ENCODE measurements at places on chromosomes 7 and 10.

DNA sequence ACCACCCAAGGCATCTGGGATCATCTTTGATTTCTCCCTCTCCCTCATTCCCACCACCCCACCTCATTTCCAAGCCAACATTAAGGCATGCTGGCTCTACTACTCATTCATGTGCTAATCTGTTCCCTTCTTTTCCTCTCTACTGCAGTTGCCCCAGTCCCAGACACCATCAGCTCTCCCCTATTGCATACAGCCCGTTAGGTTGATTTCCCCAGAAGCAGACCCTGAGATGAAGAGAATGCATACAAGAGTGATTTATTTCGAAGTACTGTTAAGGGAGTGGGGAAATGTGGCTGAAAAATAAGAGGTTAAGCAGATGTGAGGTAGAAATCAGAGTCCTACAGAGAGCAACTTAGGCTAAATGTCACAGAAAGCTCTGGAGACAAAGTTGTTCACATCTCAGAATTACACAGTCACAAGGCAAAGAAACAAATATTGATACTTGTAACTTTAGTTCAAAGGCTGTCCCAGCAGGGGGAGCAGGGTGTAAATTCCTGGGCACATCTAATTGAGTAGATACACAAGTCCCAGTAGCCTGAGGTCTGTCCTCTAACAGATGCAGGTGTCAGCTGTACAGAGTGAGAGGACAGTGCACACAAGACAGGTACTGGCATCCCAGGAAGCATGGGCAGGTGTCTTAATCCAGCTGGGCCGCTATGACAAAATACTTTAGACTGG lies 20.9 kb downstream of the AKR1D1 start:
- no peak for DNase-seq

GRCh38 chr10:30182191-30183054 lies 123.0 kb upstream of the JCAD start:
- DNase-seq, result no peak

DNA sequence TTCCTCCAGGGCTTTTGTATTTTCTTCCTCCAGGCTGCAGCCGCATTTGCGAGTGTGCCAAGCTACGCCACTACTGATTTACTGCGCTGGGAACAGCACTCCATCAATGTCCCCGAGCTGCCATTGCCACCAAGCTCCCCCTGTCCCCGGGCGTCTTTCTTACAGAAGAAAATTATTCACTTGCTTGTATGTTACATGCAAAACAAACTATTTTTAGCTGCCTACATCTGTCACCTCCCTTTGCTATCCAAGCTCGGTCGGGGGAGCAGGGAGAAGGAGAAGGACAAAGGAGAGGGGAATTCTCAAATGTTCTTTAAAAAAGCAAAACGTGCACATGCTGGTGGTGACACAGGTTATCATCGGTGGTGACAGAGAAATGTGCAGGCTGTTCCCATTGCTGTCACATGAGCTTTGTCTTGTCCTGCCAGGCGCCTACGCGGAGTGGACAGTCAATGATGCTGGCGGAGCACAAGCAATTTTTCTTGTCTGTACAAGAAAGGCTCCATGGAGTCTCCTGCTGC lies 93.1 kb downstream of the ADARB2 start:
- DNase-seq, result no peak

- no peak for DNase-seq
Measured at GRCh38 chr10:103109821-103110220, 83.3 kb downstream of the NT5C2 start.

DNA sequence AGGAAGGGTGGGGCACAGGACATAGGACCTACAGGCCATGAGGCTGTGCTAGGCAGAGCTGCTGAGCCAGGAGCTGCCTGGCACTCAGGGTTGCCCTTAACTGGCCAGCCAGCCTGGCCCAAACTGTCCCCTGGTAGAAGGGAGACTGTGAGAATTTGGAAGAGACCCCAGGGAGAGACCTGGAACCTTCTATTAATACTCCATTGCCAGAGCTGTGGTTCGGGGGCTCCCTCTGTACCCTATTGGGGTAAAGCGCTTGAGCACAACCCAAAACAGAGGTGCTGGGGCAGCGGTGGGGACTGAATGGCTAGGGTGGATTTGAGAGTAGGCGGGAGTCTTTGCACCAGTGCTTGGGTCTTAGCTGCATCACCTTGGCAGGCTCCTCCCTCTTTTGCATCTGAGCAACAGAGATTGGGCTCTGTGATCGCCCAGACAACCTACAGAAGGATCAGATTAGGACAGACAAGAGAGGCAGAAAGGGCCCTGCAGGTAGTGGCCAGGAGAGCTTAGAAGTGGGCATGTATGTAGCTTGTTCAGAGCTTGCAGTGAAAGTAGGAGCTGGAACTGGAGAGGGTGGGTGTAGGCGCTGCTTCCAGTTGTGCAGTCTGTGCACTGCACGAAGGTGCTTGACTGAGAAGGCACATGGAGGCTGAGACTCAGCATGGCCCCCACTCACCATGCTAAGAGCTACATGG lies 53.3 kb downstream of the ADCYAP1R1 start:
- no peak for DNase-seq

GRCh38 chr7:118053353-118053752 lies 130.6 kb upstream of the LSM8 start:
- no peak for DNase-seq

- no peak for DNase-seq
Measured at GRCh38 chr10:96345222-96345621, 13.6 kb downstream of the OPALIN start.

- no peak for DNase-seq
Measured at GRCh38 chr7:3943779-3944520, 642.9 kb downstream of the SDK1 start.

DNA sequence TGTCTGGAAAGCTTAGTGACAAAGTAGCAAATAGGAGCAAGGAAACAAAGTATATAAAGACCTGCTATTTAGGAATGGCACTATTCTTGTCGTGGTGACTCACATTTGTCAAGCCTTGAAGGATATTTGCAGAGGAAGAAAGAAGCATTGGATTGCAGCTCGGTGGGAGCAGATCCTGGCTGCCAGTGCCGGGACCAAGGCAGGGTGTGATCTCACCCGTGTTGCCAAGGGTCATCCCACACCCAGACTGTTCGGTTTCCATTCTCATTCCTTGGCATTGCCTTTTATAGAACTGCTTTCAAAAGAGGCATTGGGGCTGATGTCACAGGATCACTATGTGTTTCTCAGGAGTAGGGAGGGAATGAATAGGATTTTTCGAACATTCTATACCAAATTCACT lies 176.2 kb downstream of the GALNT17 start:
- DNase-seq, result no peak

- no peak for DNase-seq
Measured at GRCh38 chr7:154869436-154869835, 133.5 kb downstream of the PAXIP1 start.

DNA sequence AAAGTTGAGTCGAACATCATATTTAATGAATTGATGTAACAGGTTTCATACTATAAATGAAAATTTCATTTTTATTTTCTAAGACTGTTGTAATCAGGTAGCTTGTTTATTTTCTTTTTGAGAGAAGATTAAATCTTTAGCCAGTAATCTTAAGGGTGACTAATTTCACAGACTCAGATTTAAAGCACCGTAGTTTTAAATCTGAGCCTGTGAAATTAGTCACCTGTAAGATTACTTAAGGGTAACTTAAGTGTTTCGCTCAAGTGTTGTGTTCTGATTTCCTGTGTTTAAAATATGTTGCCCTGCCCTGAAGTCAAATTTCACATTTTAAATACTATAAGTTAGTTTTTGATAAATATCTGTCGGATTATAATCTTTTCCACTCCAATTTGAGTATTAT lies 35.8 kb upstream of the TMEM236 start:
- DNase-seq, result no peak

GRCh38 chr10:71911296-71911953 lies 52.8 kb upstream of the CHST3 start:
- DNase-seq, result no peak

- no peak for DNase-seq
Measured at GRCh38 chr7:116340943-116341907, 130.9 kb downstream of the TES start.

GRCh38 chr7:1230411-1231213 lies 2.1 kb upstream of the UNCX start:
- DNase-seq, result no peak

- no peak for DNase-seq
Measured at GRCh38 chr10:119659951-119660350, 8.8 kb downstream of the BAG3 start.

DNA sequence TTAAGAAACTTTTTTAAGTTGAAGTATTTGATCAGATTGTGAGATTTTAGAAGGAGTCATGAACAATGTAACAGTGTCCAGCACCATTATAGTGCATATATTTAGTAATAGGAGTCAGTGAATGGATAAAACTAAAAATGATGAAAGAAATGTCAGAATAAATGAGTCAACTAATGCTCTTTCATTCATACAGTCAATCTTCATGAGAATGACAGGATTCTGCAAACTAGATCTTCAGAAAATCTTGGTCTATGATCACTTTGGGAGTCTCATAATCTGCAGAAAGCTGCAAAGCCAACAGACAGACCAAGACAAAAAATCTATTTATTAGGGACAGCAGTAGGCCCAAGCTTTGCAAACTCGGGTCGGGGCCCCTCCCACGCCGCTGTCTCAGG lies 710 bp downstream of the RNLS start:
- DNase-seq, result no peak

GRCh38 chr7:86745013-86745745 lies 101.5 kb downstream of the GRM3 start:
- no peak for DNase-seq

DNA sequence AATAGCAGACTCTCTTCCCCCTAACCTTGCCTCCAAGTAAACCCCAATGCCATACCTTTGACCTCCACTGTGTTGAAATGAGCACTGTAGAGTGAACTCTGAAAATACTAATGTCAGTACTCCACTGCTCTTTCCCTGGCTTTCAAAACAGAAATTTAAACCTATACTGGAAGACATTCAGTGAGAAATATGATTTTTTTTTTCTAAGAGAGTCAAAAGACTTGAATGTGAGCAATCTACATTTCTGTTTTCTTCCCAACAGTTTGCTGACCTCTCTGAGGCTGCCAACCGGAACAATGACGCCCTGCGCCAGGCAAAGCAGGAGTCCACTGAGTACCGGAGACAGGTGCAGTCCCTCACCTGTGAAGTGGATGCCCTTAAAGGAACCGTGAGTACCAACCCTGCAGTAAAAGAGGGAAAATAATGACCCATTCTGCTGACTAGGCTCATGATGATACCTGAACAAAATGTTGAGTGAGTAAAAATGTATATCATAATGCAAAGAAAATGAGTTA lies 6.4 kb downstream of the VIM start:
- DNase-seq, result no peak

DNA sequence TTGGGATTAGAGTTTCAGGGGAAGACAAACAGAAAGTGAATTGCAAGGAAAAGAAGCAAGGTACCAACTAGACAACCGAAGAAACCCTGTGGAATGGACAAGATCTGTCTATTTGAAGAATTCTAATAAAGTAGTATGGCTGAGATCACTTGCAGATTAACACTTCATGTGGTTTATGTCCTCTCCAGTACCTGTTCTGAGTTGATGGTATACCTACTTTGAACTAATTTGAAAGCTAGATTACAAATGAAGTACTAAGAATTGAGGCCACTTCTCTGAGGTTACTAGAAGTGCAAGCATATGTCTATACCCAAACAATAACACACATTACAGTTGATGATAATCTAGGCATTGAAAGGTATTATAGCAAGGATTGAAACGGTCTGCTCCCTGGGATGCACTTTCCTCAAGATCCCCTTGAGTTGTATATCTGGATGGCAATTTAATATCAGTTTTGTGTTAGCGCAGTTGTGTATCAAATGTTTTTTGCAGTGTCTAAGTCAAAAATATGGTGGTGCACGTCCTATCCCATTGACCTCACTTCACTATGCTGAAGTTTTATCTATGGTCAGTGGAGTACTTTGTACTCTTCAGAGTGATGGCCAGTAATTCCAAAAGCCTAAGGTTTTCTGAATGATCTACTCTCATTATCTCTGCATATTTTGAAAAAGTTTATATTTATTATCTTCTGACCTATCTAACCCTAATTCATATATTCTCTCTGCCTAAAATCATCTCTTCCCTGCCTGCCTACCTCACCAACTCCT lies 25.9 kb downstream of the ZNF277 start:
- DNase-seq, result no peak

- no peak for DNase-seq
Measured at GRCh38 chr7:104156842-104157277, 51.0 kb downstream of the ORC5 start.

DNA sequence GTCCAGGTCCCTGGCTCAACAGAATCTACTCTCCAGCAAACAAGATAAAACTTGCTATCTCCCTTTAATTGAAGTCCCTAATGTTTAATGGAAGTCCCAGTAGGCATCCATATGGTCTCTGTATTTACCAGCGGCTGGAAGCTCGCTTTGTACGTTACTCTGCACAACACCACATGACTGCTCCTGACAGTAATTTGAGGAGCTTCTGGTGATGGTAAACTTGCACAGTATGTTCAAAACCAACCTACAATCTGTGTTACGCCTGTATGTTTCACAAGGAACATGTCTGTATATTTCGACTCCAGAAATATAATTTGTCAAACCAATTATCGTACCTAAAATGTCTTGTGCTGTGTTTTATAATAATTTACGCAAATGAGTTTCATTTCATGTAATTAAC lies 4.4 kb upstream of the TECPR1 start:
- no peak for DNase-seq

DNA sequence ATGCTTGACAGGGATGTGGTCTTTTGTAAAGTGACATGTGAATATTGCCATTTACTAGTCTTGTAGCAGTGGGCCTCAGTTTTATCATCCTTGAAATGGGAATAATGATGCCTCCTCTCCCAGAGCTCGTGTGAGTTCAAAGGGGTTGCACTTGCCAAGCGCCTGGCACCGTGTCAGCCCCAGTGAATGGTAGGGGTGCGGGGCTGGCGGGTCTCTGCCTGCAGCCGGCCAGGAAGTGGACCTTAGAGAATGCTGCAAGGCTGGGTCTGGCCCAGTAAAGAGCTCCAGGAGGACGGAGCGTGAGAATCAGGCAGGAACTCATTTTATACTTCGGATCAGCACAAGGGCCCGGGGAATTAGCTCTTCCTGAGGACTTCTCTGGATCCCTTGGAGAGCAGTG lies 524.4 kb upstream of the FOXK1 start:
- DNase-seq, result no peak

GRCh38 chr10:129513312-129513711 lies 46.3 kb downstream of the MGMT start:
- no peak for DNase-seq

GRCh38 chr10:8445353-8445752 lies 390.9 kb downstream of the GATA3 start:
- DNase-seq, result no peak

GRCh38 chr7:148975896-148976295 lies 52.4 kb downstream of the PDIA4 start:
- DNase-seq, result no peak

- no peak for DNase-seq
Measured at GRCh38 chr7:2129323-2130095, 103.2 kb downstream of the MAD1L1 start.

- no peak for DNase-seq
Measured at GRCh38 chr10:73332379-73332778, 26.3 kb downstream of the CFAP70 start.

DNA sequence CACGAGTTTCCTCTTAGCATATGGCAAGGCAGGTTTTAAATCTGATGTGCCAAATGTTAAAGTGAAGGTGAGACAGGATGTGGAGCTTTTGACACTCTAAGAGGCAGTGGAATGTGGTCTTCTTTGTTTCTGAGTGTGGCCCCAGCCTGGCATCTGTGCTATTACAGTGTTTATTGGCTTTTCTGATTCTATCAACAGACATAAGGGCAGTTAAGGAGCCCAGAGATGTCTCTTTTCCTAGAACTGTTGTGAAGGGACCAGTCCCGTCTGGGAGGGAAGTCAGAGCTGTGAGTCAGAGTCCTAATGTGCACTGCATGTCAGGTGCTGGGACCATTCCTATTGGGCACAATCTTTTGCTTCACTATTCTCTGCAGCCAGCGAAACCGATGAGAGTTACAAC lies 32.5 kb downstream of the TRUB1 start:
- DNase-seq, result no peak
